ENCODE measurements at places on chromosomes 4 and X.

DNA sequence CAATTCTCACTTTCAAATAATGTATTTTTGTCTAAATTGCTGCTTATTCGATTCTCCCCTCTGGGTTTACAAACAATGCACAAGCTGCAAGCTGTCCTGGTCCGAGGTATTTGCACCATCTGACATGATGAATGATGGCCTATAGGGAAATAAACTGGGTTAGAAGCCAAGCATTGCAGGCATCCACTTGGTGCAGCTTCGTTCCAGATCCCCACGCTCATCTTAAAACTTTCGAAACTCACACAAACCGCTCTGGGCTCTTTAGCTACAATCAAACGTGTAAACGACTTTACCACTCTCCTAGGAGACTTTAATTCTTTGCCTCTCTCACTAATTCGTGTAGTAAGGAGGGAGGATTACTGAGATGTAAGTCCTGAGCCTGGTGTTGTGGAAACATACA is 19.0 kb downstream of the PHKA2 start:
- DNase-seq: no peak

DNA sequence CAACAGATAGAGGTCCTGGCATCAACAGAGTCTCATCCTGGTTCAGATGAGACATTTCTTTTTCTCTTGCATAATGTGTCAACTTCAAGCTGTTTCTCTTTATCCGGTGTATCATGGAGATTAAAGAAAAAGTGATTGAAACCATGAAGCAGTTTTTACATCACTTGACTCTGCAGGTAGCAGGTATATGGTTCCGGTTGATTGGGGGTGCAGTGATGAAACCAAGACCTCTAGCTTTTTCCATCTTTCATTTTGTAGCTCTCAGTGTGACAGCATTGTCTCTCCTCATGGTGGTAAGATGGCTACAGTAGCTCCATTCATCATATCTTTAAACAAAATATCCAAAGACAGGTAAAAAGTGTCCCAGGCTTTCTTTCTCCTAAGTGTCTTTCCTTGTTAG is 2.4 kb upstream of the HOPX start:
- DNase-seq: no peak

DNA sequence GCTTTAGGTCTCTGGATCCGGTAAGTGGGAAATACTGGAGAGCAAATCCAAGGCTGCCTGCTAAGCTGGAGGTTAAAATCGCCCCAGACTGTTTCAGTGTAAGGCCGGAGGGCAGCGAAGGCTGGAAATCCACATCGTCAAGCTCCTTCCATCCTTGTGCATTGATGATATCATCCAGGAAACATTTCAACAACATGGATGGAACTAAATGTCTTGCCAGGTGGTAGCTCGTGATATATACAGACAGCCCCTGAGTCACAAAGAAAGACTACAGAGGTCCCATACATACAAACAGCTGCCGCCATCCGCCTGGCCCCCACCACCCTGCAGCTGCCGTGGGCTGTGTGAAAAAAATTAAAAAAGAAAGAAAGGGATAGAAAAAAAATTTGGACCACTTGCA is 148.9 kb upstream of the RBPJ start:
- DNase-seq: peak; percentile 5

- no peak for DNase-seq
Measured at GRCh38 chr4:185082561-185082960, 60.5 kb upstream of the SLC25A4 start.

DNA sequence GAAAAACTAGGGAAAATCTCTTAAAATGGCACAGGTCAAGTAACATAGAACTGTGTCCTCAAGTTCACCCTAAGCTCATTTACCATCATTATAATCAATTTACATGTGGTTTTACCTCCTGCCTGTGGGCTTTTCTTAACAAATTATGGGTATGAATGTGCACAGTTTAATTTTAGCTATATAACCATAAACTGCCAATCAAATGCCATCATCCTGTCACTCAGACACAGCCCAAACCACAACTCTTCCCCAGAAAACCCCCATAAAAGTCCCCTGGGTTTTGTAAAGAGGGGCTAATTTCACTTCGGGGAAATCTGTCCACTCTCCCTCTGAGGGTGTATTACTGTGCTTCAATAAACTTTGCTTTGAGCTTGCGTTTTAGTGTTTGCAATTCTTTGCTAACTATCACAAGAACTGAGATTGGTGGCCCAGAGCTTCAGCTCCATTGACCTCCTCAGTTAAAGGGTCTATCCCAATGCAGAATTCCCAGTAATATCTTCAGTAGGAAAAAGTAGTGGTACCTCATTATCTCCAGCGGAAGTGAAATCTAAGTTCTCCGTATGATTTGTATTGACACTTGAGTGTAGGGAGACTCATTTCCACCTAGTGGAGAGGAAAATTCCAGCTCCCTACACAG is 394.6 kb downstream of the SPOCK3 start:
- DNase-seq: no peak

GRCh38 chr4:169530048-169530447 is 82.3 kb downstream of the NEK1 start:
- no peak for DNase-seq

- DNase-seq: no peak
Measured at GRCh38 chr4:25301471-25301870, 11.1 kb upstream of the ZCCHC4 start.

- DNase-seq: peak; percentile 95
Measured at GRCh38 chrX:17967888-17968287, 106.8 kb upstream of the RAI2 start.

DNA sequence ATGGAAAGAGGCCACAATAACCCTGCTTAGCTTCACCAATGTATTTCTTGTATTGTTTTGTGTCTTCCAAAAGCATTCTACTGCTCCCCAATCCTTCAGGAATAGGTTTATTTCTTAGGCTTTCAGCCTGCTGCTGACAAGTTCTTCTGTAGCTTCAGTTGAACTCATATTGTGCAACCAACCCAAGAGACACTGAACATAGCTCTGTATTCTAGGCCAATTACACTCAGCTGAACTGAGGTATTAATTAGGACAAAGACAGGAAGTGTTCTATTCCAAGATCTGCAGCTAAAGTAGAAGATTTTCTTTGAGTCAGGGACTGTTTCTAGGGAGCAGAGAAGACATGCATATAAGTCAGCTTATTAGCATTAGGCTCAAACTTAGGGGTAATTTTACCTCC is 151.8 kb downstream of the LHFPL1 start:
- DNase-seq: no peak
